ENCODE measurements at places on chromosomes 16 and 17.

DNA sequence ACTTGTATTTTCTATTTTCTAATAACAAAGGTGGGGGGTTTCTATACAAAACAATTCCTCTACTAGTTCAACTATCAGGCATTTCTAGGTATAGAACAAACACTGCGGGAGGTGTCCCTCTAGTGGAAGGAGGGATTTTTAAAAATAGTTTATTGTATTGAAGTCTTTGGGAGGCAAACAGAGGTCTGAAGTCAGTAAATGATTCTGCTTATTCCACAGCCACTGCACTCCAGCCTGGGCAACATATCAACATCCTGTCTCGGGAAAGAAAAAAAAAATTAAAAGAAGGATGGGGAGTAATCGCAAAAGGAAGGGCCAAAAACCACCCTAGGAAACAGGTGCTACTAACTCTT lies 648 bp upstream of the ERCC4 start:
- no peak for DNase-seq

GRCh38 chr16:29126616-29127015 lies 141.8 kb downstream of the LAT start:
- DNase-seq, result no peak

DNA sequence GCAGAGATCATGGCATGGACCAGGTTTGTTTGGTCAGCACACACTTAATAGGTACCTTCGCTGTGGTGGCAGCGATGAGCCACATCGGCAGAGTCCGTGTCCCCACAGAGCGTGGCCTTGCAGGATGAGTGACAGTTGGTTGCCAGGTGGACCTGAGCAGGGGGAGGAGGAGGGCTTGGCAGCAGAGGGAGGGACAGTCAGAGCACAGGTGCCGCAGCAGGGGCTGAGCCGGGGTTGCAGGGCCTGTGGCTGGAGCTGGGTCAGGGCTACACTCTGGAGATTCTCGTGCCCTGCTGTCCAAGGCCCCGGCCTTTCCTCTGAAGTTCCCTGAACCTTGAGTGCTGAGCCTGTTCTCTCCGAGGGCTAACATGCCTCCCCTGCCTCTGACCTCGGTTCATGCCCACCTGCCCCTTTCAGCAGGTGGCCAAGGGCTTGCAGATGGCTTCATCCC lies 24.8 kb downstream of the POLR3E start:
- DNase-seq, result no peak

- no peak for DNase-seq
Measured at GRCh38 chr16:68257906-68258800, 6.2 kb upstream of the SLC7A6 start.

DNA sequence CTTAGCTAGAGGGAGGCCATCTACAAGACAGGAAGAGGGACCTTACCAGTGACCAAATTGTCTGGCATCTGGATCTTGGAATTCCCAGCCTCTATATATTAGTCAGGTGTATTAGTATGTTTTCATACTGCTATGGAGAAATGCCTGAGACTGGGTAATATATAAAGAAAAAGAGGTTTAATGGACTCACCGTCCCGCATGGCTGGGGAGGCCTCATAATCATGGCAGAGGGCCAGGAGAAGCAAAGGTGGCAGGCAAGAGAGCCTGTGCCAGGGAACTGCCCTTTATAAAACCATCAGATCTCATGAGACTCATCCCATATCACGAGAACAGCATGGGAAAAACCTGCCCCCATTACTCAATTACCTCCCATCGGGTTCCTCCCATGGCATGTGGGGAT lies 500.2 kb downstream of the SHISA9 start:
- DNase-seq, result no peak

GRCh38 chr16:86508947-86509758 lies 1.2 kb upstream of the FOXF1 start:
- DNase-seq, result no peak

GRCh38 chr17:7238420-7239090 lies 702 bp downstream of the PHF23 start:
- DNase-seq, result no peak

- no peak for DNase-seq
Measured at GRCh38 chr17:20213449-20213848, 204.3 kb downstream of the SPECC1 start.

- no peak for DNase-seq
Measured at GRCh38 chr16:81570151-81570846, 125.7 kb downstream of the CMIP start.

DNA sequence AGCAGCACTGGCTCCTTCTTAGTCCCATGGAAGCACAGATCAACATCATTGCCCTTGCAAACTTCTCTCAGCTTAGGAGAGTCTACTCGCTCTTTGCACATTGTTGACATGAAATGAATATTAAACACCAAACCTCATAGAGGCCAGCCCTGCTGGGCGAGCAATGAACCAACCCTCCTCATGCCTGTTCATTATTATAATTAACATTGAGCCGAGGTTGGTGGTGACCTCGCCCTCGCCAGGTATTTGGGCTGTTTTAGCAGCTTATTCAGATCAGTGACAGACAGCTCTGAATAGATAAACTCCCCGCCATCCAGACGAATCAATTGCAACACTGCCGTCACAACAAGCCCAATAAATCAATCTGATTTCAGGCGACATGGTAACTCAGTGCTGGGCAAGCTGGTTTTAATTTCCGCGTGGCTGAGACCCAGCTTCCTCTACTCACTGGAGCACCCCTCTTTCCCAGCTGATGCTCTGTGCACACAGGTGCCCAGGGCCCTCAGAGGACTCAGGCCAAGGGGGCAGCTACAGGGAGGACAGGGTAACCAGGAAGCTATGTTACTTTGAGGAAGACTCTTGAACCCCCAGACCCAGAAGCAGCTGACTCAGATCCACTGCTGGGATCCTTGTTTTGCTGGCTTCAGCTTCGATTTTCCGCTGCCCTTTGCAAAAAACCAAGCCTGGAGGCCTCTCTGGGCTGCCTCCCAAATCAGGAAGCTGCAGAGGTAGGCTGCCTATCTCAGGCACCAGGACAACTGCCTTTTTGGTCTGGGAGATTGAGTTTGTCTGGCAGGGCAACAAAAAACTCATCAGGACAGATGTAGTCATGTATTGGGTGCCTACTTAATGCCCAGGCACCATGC lies 10.7 kb upstream of the SEZ6 start:
- DNase-seq, result no peak

- DNase-seq, result no peak
Measured at GRCh38 chr17:7747635-7748071, 30.1 kb downstream of the DNAH2 start.

GRCh38 chr17:9956474-9957131 lies 51.5 kb upstream of the RCVRN start:
- DNase-seq, result no peak

DNA sequence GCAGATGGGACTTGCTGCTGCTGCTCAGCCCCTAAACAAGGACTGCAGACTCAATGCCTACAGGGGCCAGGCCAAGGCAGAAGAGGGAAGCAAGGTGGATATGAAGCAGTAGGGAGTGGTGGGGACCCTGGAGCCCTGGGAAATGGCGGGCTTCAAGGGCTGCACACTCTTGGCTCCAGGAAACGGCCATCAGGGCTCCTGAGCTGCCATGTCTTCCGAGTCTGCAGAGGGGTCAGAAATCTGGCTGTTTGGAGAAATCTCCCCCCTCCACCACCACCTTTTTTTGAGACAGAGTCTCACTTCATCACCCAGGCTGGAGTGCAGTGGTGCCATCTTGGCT lies 169.1 kb downstream of the KATNIP start:
- no peak for DNase-seq

DNA sequence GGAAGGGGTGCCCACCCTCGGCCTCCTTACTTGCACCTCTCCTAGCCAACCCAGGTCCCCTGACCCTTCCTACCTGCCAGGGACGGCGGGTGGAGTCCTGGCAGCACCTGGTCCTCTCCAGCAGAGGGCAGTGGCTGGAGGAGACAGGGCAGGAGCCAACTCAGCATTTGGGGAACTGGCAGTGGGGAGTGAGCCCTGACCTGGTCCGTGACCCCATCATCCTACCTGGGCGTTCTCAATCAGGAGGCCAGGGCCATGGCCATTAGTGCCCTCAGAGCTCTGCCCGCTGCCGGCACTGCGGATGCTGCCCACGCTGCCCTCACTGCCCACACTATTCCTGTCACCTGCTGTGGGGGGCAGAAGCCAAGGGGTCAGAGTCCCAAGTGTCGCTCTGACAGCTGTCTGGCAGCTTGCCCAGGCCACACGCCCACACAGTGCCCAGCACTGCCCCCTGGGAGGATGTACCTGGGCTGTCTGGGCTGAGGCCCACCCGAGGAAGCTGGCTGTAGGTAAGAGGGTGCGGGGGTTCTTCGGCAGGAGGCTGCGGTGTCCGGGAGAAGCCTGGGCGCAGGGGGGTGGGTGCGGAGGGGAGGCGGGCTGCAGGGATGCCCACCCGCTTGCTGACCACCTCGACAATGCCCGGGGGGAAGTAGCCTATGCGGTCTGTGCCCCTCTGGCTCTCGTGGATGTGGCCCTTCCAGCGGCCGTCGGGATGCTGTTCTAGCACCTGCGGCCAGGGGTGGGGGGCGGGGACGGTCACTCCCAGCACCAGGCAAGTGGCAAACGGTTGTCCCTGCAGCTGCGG lies 10.8 kb downstream of the CASKIN2 start:
- DNase-seq, result peak; percentile 25

DNA sequence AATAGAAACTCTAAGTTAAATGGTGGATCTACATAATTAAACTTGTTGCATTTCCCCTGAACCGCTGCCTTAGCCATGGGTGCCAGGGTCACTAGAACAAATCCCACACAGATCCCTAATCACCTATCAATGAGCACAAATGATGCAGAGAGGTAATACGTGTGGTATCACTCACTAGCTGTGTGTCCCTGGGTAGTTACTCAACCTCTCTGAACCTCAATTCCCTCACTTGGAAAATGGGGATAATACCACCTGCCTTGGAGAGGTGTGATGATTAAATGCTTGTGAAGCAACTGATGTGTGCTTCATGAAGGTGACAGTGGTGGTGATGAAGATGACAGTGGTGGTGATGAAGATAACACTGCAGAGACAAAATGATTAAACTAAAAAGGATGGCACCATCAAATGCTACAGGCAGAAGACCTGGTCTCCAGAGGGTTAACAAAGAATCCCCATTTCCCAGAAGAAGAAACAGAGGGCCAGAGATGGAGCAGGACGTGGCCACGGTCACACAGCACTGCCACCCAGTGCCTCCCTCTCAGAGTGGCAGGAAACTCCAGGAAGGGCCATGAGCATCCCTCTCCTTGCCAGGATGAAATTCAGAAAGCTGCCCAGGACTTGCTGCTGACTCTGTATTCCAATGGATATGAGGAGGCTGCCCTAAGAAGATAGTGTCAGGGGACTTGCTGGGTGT lies 17.9 kb upstream of the FOXF1 start:
- DNase-seq, result no peak

DNA sequence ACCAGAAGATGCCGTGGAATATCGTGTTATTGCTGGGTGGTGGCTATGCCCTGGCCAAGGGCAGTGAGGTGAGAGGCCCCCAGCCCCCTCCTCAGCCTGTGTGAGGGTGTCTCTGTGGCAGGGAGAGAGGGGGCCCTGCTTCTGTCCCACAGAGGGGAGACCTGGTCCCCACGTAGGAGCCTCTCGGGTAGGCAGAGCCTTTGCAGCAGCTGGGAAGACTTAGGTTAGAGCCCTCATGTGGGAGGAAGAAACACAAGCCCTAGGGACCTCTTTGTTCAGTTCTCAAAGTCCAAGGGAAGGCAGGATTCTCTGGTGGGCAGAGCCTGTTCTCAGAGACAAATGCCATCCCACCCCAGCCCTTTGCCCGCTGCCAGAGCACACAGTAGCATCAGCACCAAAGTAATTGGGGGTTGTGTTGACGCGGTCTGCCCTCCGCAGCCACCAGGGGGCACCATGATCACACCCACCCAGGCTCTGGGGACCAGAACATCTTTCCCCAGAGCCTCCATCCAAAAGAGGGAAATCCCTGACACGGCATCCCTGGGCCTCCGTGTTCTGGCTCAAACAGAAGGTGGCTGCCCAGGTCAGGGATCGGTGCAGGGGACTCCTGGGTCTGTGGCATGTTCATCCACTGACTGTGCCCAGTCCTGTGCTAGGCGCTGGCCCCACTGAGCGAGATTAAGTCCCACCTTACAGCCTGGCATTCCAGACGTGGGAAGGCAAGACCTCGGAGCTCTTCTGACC lies 11.5 kb upstream of the FOXN1 start:
- DNase-seq, result peak; percentile 78

- DNase-seq, result no peak
Measured at GRCh38 chr16:48329138-48329537, 56.1 kb downstream of the SIAH1 start.

DNA sequence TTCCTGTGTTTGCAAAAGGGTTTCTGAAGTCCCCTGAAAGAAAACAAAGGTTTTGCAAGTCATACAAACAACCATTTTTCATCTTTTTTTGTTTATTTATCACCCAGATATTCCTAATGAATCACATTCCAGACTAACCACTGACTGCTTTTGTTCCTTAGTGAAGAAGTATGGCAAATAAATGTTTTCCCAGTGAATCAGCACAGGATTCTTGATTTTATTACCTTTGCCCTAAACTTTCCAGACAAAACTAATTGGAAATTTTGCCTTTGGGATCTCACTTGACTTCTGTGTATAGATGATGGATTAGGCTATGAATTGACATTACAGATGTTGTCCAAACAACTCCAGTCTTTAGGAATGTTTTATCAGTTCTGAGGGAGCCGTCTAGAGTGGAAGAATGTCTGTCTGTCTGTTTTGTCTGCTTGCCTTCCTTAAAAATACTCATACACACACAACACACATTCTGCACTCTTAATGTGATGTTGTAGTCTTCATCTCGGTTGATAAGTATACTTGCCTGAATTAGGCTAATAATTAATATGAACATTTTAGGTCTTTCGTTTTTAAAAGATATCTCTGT lies 48.9 kb downstream of the VMP1 start:
- DNase-seq, result no peak

DNA sequence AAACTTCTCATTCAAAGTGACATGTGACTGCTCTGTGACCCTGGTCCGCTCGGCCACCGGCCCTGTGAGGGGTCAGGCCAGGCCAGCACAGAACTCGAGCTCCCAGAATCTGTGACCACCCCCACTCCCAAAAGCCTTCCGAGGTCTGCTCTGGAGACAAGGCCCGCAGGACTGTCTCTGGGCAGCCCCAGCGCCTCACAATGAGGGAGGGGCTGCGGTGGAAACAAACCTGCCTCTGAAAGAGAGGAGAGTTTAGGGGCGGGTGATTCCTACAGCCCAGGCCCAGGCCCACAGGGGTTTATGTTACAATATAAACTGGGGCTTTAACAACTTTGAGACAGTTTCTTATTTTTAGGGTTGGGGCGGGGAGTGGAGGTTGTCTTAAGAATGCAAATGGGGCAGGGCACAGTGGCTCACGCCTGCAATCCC lies 19.9 kb downstream of the IGFBP4 start:
- DNase-seq, result no peak

GRCh38 chr16:2854700-2855309 lies 3.2 kb downstream of the PRSS22 start:
- DNase-seq, result no peak

- DNase-seq, result no peak
Measured at GRCh38 chr17:79109584-79109983, 35.0 kb downstream of the ENGASE start.

- no peak for DNase-seq
Measured at GRCh38 chr16:19883296-19883965, 1.2 kb downstream of the GPRC5B start.

GRCh38 chr16:86359571-86359970 lies 150.8 kb upstream of the FOXF1 start:
- DNase-seq, result no peak

Measured in activated T-cell treated with anti-CD3 and anti-CD28 coated beads for 1 hour (primary cell).